Activated T-helper 1 cell treated with anti-CD3 and anti-CD28 coated beads, Interleukin-2, amount 50 U/mL, for 16 hours (primary cell): ENCODE measurements at places on chromosomes 3 and 15.

DNA sequence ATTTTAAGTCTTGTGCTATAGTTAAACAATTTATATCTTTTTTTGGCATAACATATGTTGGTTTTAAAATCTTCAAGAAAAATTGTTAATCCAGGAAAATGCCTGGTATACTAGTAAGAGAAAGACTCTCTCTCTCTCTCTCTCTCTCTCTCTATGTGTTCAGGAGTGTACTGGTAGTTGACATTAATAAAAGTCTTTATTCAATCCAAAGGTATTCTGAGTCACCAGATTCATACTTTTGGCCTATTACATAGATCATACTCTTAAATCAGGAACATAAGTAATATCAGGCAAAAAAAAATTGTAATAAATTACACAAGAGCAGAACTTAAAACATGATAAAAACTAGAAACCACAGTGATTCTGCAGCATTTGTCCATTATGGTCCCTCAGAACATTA is 70.2 kb downstream of the TFG start:
- no peak for DNase-seq

DNA sequence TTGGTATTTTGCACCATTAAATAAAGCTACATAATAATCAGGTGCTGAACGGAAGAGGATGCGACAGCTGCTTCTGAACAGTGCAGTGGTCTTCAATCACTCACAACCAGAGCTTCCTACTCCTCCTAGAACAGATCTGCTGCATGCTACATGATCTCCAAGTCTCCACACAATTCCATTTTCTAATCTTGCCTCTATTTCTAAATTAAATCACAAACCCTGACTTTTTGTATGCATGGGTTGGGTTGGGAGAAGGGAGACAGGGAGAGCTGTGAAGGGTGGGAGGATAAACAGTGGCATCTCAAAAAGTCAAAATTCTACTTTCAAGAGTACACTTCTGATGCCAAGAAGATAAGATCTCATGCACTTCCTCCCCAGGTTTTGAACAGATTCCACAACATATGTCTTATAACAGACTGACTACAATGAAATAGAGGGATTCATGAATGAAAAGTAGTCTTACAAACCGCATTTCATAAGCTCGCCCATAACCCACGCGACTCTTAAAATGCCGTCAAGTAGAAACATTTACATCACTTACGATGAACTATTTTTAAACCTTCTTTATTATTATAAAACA is 57.2 kb downstream of the CHSY1 start:
- no peak for DNase-seq

DNA sequence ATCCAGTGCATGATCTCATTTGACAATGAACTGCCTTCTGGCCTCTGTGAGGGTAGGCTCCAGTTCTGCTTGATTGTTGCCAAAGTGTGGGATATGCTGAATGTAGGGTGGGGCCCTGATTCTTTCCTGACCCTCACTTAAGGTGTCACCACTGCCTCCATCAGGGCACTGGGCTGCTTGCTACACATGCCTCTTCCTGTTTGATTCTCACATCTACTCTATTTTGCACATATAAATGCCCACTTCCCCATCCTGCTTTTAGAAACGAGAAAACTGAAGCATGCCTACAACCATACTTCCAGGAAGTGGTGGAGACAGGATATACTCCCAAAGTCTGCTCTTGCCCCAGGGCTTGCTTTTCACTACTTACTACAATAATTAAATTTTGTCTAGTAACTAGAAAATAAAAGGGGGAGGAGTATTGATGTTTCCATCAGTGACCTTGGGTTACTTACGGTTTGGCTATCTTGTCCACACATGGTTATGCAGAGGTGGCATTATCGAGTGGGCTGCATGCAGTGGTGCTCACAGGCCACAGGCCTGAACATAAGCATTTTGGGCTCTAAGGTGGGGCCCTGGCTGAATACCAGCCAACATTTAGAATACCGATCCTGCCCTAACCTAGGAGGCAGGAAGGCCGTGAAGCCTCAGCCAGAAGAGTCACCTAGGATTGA is 6.7 kb downstream of the ZDHHC3 start:
- no peak for DNase-seq

GRCh38 chr15:67133738-67134066 is 68.3 kb downstream of the SMAD3 start:
- DNase-seq = no peak

- DNase-seq = no peak
Observed at GRCh38 chr3:108060331-108060730, 30.5 kb downstream of the CD47 start.

DNA sequence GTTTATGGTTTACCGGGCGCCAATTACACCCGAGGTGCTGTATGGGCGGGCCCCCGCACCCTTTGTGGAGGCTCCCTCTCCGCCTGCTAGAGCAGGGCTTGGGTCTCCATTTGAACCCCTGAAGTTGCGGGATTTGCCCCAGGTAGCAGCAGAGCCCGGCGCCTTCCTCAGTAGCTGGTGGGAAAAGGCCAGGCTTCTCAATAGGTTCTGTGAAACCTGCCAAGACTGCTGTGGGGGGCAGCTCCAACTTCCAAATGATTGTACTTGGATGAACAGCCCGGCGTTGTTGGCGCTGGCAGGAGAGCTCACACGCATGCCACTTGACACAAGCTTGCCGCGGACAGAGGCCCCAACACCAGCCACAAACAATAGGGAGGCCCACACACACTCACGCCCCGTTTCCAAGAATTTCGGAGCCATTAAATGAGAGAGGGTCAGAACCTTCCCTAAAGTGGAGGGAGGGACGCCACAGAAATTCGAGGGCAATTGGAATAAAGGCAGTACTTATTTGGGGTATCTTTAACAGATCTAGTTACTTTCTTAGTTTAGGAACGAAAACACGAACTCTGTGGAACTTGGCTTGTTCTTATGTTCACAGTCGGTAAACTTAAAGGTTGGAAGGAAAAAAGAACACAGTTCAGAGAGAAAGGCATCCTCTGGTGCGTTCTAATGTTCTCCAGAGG is 1.4 kb downstream of the EPHB3 start:
- DNase-seq = no peak

DNA sequence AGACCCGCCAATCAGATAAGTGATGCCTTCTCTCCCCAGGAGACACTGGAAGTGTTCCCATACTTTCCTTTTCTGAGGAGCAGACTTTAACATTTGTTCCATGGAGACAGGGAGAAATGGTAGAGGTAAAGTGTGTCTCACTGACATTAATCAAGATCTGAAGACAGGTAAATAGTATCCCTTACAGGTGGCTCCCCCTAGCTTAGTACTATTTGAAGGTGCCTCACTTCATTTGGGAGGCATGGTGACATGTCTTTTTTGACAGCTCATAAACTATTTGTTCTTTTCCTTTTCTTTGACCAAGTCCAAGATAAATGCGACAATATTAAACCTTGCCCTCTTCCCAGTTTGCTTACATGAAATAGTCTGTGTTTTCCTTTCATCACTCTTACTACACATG is 485.6 kb upstream of the IL12A start:
- no peak for DNase-seq

DNA sequence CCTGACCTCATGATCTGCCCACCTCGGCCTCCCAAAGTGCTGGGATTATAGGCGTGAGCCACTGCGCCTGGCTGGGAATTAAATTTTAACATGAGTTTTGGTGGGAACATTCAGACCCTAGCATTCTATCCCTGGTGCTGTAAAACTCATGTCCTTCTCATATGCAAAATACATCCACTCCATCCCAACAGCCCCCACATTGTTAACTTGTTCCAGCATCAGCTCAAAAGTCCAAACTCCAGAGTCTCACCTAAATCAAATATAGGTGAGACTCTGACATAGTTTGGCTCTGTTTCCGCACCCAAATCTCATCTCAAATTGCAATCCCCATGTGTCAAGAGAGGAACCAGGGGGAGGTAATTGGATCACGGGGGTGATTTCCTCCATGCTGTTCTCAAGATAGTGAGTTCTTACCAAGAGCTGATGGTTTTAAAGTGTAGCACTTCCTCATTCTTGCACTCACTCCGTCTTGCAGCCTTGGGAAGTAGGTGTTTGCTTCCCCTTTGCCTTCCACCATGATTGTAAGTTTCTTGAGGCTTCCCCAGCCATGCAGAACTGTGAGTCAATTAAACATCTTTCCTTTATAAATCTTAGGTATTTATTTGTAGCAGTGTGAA is 96.2 kb upstream of the PLCL2 start:
- no peak for DNase-seq

- no peak for DNase-seq
Observed at GRCh38 chr3:157129803-157130466, 30.0 kb downstream of the CCNL1 start.

DNA sequence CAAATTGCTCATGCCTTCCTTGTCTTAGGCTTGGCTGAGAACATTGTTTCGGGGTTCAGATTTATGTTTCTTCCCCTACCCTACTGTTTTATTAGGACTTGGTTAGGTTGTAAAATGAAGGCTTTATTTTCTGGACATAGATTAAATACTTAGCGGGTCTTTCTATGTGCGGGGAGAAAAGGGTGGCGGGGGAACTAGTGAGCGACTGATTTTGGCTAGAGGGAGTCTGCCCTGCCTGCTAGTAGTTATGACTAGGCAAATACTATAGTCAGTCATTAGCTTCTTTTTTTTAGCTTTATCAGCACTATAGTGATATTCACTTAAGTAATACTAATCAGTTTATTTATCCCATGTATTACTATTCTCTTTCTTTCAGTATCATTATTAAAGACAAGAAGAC is 3.6 kb downstream of the CADM2 start:
- no peak for DNase-seq

GRCh38 chr3:187498211-187498724 is 130.1 kb downstream of the RTP4 start:
- DNase-seq = no peak

DNA sequence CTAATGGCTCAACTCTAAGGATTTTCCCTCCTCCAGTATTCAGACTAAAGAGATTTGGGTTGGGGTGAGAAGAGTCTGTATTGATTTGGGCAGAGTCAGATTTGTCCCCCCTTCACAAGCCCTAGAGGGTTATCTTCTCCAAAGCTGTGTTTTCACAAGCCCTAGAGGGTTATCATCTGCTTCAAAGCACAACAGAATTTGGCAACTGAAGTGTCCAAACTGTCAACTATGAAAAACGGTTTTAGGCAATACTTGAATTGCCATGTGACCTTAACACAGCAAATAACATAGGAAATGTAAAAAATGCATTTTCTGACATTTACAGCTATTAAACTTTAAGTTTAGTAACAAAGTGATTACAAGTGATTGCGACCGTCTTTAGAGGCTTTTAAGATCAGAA is 119.9 kb downstream of the IMPG2 start:
- no peak for DNase-seq

- no peak for DNase-seq
Observed at GRCh38 chr3:185330644-185331043, 32.3 kb upstream of the MAP3K13 start.

GRCh38 chr3:41236228-41236627 is 36.9 kb downstream of the CTNNB1 start:
- DNase-seq = no peak

GRCh38 chr15:48318131-48318530 is 13.1 kb upstream of the DUT start:
- DNase-seq = no peak

- no peak for DNase-seq
Observed at GRCh38 chr3:112817271-112817670, 29.4 kb downstream of the CD200R1L start.

GRCh38 chr15:79076661-79077060 is 13.9 kb downstream of the RASGRF1 start:
- DNase-seq = no peak

- DNase-seq = peak; percentile 46
Observed at GRCh38 chr3:195863121-195864061, 45.0 kb downstream of the TNK2 start.

DNA sequence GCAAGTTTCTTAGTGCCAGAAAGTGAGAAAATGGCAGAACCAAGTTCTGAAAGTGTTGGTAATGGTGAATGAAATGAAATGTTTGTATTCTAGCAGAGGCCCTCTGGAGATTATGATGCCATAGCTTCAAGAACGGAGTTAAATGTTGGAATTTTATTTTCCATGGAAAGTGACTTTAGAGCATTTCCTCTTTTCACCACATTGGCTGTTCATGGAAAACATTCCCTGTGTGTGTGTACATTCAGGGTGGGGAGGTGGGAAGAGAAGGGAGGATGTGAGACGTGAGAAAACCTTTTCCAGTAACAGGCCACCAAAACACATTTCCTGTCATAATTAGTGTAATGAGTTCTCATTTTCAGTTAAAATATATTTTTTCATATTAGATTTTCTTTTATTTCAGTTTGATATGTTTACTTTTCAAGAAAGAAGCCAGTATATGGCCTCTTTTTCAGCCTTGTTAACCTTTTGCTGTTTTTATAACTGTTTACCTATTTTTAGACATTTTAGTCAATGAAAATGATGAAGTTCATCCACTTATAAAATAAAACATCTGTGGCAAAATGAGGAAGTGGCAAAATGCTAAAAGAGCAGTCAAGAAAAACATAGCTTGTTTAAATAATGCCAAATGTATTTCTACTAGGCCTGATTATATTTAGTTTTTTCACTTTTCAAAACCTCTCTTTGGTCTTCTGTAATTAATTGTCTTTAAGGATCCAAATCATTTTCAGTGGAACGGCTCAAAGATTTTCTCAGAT is 21.6 kb downstream of the SAMMSON start:
- DNase-seq = no peak

GRCh38 chr15:52759969-52760368 is 30.2 kb downstream of the ONECUT1 start:
- DNase-seq = no peak

GRCh38 chr3:127556565-127556964 is 34.0 kb downstream of the TPRA1 start:
- DNase-seq = no peak

GRCh38 chr3:175337631-175338030 is 478.5 kb downstream of the NAALADL2 start:
- no peak for DNase-seq

DNA sequence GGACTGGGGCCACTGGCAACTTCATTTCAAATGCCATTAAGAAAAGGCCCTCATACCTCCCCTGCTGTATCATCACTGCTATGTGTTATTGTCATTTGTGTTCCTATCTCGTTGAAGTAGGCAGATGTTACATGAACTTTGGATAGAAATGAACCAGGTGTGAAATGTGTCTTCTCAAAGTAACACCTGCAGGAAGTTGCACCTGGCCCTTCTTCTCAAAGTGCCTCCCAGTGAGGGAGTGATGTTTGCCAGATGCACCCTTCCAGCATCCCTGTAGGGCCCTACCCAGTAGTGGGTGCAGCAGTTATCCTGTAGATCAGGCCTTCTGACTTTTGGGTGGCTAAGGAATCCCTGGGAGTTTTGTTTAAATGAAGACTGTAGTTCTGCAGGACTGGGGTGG is 197.7 kb upstream of the CTNNB1 start:
- no peak for DNase-seq

GRCh38 chr3:135449046-135449445 is 516.5 kb upstream of the PPP2R3A start:
- no peak for DNase-seq
